ENCODE measurements at places on chromosomes 7 and 10.
A peak's percentile ranks its signal among the peaks of the same experiment; 100 is the strongest.

GRCh38 chr10:89425000-89425399 lies 10.6 kb downstream of the IFIT5 start:
- H3K4me1 ChIP-seq: peaks cover 19% of the 10 kb centered on the region
- H3K27ac ChIP-seq: no peak overlapping the region
- H3K4me3 ChIP-seq: no peak overlapping the region
- H3K36me3 ChIP-seq: peaks cover 5% of the 10 kb centered on the region

GRCh38 chr7:84998665-84999064 lies 188.2 kb downstream of the SEMA3D start:
- H3K27ac ChIP-seq: no peak overlapping the region
- no peaks in the 10 kb centered on the region for H3K27me3 ChIP-seq
- DNase-seq: no peak
- H3K36me3 ChIP-seq: no peaks in the 10 kb centered on the region
- no peak overlapping the region for H3K4me3 ChIP-seq

DNA sequence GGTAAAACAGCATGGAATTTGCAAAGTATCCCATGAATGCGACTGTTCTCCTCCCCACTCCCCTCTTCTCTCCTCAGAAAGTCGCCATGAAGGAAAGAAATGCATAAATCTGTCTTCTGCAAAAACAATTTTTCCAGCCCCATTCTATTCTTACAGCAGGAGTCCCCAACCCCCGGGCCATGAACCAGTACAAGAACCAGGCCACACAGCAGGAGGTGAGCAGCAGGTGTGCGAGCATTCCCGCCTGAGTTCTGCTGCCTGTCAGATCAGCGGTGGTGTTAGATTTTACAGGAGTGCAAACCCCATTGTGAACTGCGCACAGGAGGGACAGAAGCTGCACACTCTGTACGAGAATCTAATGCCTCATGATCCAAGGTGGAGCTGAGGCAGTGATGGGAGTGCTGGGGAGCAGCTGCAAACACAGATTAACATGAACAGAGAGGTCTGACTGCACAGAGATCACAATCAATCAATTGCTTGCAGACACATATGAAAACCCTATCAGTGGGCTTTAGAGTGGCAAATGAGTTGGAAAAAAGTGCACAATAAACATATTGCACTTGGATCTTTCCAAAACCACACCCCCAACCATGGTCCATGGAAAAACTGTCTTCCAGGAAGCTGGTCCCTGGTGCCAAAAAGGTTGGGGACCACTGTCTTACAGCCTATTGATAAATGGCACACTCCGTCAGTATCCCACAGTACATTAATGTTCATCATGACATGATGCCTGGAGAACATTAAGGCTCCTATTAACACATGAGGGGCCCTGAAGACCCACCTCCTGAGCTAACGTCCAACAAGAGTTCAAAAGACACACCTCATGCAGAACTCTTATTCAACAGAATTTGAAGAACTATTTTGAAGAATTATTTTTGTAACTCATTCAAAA lies 205.0 kb downstream of the PTPRN2 start:
- no peaks in the 10 kb centered on the region for H3K4me1 ChIP-seq
- H3K27ac ChIP-seq: no peak overlapping the region
- no peaks in the 10 kb centered on the region for H3K36me3 ChIP-seq
- H3K4me3 ChIP-seq: no peak overlapping the region
- peaks cover 85% of the 10 kb centered on the region for H3K27me3 ChIP-seq
- DNase-seq: no peak

GRCh38 chr7:22202141-22202540 lies 154.8 kb downstream of the RAPGEF5 start:
- H3K4me1 ChIP-seq: peaks cover 80% of the 10 kb centered on the region
- DNase-seq: no peak
- peak overlapping the region; percentile 90 for H3K27ac ChIP-seq
- no peaks in the 10 kb centered on the region for H3K27me3 ChIP-seq
- H3K36me3 ChIP-seq: peaks cover 8% of the 10 kb centered on the region

DNA sequence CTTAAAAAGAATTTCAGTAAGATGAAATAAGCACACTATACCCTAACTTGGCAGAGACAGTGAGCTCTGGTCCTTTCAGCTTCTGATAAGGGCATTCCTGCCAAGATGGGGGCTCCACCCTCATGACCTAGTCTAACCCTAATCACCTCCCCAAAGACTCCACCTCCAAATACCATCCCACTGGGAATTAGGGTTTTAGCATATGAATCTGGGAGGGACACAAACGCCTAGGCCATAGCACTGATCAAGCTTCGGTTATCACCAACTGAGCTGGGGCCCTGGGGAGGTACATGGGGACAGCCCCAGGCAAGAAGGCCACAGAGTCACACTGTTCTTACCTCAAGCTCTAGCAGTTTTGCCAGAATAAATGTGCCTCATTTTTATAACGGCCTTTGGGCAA lies 31.4 kb downstream of the PALS2 start:
- H3K27me3 ChIP-seq: no peaks in the 10 kb centered on the region
- no peaks in the 10 kb centered on the region for H3K36me3 ChIP-seq
- H3K4me3 ChIP-seq: no peak overlapping the region
- no peaks in the 10 kb centered on the region for H3K4me1 ChIP-seq
- H3K27ac ChIP-seq: no peak overlapping the region

DNA sequence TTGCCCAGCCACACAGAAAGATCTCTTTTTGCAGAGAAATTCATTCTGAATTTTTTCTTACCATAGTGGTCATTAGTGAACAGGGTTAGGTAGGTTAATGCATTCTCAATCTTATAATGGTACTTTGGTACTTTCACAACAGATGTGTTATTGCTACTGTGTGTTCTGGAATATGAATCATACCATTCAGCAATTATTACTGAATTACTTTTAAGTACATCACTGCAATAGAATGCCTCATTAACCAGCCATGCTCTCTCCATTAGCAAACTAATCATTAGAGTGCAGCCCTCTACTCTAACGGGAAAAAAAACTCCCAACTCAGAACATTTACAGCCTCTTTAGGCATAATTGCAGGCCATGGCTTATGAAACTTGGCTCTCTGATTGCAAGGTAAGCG lies 102.1 kb downstream of the DOCK4 start:
- H3K36me3 ChIP-seq: no peaks in the 10 kb centered on the region
- H3K4me1 ChIP-seq: peaks cover 47% of the 10 kb centered on the region
- H3K27ac ChIP-seq: no peak overlapping the region

DNA sequence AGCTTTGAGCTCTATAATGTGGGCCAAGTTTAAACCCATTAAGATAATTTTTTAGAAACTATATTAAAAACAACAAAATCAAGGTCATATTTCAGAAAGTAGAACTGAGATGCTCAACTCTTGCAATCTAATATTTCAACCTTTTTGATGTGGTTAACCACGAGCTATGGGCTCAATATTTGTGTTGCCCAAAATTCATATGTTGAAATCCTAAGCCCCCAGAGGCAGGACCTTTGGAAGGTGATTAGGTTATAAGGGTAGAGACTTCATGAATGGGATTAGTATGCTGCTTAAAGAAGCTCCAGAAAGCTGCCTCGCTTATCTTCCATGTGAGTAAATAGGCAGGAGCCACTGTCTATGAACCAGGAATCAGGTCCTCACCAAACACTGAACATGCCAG lies 284.4 kb downstream of the CRPPA start:
- no peaks in the 10 kb centered on the region for H3K4me1 ChIP-seq
- no peaks in the 10 kb centered on the region for H3K27me3 ChIP-seq
- H3K36me3 ChIP-seq: no peaks in the 10 kb centered on the region
- H3K4me3 ChIP-seq: no peak overlapping the region

GRCh38 chr7:3229904-3230470 lies 71.1 kb upstream of the SDK1 start:
- no peak overlapping the region for H3K27ac ChIP-seq
- H3K36me3 ChIP-seq: no peaks in the 10 kb centered on the region
- H3K4me3 ChIP-seq: no peak overlapping the region
- peaks cover 11% of the 10 kb centered on the region for H3K4me1 ChIP-seq
- no peak for DNase-seq

- no peak overlapping the region for H3K27ac ChIP-seq
- no peaks in the 10 kb centered on the region for H3K36me3 ChIP-seq
- H3K4me3 ChIP-seq: no peak overlapping the region
- H3K4me1 ChIP-seq: peaks cover 10% of the 10 kb centered on the region
Observed at GRCh38 chr7:80105701-80106408, 28.8 kb upstream of the GNAI1 start.

DNA sequence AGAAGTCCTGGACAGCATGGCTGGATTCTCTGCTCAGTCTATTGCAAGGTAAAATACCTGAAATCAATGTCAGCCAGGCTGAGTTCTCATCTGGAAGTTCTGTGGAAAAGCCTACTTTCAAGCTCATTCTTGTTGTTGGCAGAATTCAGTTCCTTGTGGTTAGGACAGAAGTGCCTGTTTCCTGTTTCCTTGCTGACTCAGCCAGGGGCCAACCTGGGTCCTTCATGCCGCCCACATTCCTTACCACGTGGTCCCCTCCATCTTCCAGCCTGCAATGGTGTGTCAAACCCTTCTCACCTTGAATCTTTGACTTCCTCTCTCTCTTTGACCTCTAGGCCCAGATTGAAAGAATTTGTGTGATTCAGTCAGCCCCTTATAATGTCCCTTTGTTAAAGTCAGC lies 197.1 kb upstream of the STK17A start:
- no peak overlapping the region for H3K27ac ChIP-seq
- H3K36me3 ChIP-seq: no peaks in the 10 kb centered on the region
- DNase-seq: no peak
- H3K4me3 ChIP-seq: no peak overlapping the region
- H3K27me3 ChIP-seq: peaks cover 24% of the 10 kb centered on the region

Data from left ventricle myocardium inferior (tissue), 1 donor.